Neural crest cell (in vitro differentiated cells): ENCODE measurements at places on chromosomes 2 and 18. TPM values are rescaled to one million over a fixed set of nuclear protein-coding genes. Genes with fewer than 3 reads are reported as not detected.

DNA sequence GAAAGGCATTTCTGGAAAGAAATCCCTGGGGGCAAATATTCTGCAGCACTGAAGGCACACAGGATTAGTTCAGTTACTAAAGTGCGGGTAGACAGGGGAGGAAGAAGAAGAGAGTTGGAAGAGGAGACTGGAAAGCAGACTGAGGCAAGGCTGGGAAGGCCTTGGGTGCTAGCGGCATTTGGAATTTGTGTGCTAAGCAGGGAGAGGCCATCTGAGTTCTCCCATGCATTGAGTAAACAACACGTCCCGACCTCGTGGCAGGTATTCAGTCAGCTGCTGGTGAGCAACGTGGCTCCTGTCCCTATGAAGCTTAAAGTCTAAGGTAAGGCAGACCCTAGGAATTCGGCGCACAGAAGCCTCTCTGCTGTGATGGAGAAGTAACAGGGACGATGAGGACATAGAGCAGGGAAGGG is 30.7 kb downstream of the ATP8B1 start:
- no peaks in the 10 kb centered on the region for H3K27me3 ChIP-seq
- no peak overlapping the region for H3K4me3 ChIP-seq
- no peak for DNase-seq
- H3K36me3 ChIP-seq, result no peaks in the 10 kb centered on the region

DNA sequence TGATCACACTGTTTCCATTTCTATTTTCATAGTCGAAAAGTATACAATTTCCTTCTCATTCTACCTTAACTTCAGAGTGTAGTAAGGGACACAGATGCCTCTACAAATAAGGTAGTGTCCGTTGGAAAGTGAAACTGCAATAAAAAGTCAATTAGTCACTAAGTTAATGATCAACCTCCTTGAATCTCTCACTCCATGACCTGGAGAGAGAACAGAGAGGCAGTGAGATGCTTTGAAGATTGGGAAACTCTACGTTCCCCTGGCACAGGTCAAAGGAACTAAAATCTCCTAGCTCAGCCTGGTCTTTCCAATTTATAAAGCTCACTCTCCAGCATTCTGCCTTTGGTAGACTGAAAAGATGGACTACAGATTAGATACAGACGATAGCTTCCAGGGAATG is 153.8 kb upstream of the ACAA2 start:
- H3K4me1 ChIP-seq, result peaks cover 3% of the 10 kb centered on the region
- no peak overlapping the region for H3K27ac ChIP-seq
- DNase-seq, result no peak
- no peaks in the 10 kb centered on the region for H3K36me3 ChIP-seq
- no peak overlapping the region for H3K4me3 ChIP-seq

DNA sequence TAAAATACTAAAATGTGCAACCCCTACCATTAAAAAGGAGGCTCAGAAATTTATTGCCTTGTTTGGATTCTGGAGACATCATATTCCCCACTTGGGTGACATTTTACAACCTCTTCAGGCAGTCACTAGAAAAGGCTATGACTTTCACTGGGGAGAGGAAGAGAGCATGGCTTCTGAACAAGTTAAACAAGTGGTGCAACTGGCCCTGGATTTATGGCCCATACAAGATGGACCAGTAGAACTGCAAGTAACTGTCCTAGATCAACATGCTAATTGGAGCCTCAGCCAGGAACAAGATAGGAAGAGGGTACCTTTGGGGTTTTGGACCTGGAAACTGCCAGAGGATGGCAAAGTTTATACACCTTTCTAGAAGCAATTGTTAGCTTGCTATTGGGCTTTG is 4.0 kb upstream of the DSG2 start:
- H3K4me3 ChIP-seq, result no peak overlapping the region
- DNase-seq, result no peak
- H3K27me3 ChIP-seq, result peaks cover 23% of the 10 kb centered on the region
- peaks cover 2% of the 10 kb centered on the region for H3K4me1 ChIP-seq
- H3K27ac ChIP-seq, result no peak overlapping the region
- no peaks in the 10 kb centered on the region for H3K36me3 ChIP-seq

DNA sequence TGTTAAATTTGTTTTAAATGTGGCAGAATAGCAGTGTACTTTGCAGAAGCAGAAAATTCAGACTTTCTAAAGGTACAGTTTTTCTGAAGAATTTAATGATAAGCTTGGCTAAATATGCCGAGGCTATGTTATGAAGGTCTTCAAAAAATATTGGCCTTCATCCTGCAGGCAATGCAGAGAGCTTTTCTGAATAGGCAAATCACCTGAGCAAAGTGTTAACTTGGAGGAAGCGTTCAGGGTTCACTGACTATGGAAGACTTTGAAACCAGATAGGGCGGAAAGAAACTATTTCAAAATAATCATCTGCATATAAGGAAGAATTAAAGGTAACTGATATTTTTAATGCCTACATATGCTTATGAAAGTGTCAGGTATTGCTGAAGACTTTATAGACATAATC is 133.7 kb upstream of the SETBP1 start:
- H3K27ac ChIP-seq, result no peak overlapping the region
- DNase-seq, result no peak
- H3K4me1 ChIP-seq, result peaks cover 9% of the 10 kb centered on the region
- H3K4me3 ChIP-seq, result no peak overlapping the region
- no peaks in the 10 kb centered on the region for H3K36me3 ChIP-seq

- no peaks in the 10 kb centered on the region for H3K36me3 ChIP-seq
- no peaks in the 10 kb centered on the region for H3K27me3 ChIP-seq
- no peak overlapping the region for H3K27ac ChIP-seq
- H3K4me1 ChIP-seq, result peaks cover 29% of the 10 kb centered on the region
- H3K4me3 ChIP-seq, result no peak overlapping the region
Observed at GRCh38 chr2:85799215-85799956, 45.6 kb downstream of the ATOH8 start.

DNA sequence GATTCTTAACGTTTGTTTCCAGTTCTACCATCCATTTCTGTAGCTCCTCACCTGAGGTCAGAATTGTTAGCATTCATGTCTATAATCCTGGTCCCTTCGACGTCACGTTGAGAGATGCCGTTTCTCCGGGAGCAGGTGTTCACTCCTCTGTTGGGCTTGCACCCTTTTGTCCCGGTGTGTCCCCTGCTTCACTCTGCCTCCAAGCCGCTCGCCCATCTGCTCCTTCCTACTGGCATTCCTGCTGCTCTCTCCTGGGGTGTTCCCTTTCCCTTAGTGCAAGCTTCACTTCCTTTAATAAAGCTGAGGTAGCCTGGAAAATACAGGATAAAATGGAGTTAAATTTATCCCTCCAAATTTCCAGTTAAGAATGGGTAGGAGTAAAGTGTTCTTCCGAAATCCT is 61.9 kb upstream of the CABYR start:
- no peak for DNase-seq
- H3K36me3 ChIP-seq, result peaks cover 19% of the 10 kb centered on the region
- peaks cover 11% of the 10 kb centered on the region for H3K4me1 ChIP-seq
- H3K4me3 ChIP-seq, result no peak overlapping the region
- no peaks in the 10 kb centered on the region for H3K27me3 ChIP-seq

DNA sequence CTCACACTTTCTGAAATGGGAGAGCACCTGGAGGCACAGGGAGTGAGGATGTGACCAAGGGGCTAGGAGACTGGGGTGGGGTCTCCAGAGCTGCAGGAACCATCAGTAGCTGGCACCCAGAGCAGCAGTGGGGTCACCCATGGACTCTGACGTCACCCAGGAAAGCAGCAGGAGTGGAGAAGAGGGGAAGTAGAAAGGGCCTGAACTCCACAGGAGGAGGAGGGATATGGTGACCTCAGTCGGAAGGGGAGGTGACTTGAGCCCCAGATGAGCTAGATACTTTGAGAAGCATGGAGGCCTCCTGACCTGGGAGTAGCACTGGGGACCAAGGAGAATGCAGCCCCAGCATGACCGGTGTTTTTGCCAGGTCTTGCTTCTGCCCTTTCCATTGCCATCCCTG is 8.8 kb downstream of the NMUR1 start:
- no peak overlapping the region for H3K4me3 ChIP-seq
- H3K4me1 ChIP-seq, result peaks cover 3% of the 10 kb centered on the region
- H3K36me3 ChIP-seq, result no peaks in the 10 kb centered on the region
- no peak overlapping the region for H3K27ac ChIP-seq
- peaks cover 2% of the 10 kb centered on the region for H3K27me3 ChIP-seq

GRCh38 chr18:27780061-27780745 is 396.7 kb downstream of the CDH2 start:
- H3K27me3 ChIP-seq, result no peaks in the 10 kb centered on the region
- no peak overlapping the region for H3K4me3 ChIP-seq
- H3K4me1 ChIP-seq, result peaks cover 16% of the 10 kb centered on the region
- no peaks in the 10 kb centered on the region for H3K36me3 ChIP-seq
- DNase-seq, result no peak
- no peak overlapping the region for H3K27ac ChIP-seq

DNA sequence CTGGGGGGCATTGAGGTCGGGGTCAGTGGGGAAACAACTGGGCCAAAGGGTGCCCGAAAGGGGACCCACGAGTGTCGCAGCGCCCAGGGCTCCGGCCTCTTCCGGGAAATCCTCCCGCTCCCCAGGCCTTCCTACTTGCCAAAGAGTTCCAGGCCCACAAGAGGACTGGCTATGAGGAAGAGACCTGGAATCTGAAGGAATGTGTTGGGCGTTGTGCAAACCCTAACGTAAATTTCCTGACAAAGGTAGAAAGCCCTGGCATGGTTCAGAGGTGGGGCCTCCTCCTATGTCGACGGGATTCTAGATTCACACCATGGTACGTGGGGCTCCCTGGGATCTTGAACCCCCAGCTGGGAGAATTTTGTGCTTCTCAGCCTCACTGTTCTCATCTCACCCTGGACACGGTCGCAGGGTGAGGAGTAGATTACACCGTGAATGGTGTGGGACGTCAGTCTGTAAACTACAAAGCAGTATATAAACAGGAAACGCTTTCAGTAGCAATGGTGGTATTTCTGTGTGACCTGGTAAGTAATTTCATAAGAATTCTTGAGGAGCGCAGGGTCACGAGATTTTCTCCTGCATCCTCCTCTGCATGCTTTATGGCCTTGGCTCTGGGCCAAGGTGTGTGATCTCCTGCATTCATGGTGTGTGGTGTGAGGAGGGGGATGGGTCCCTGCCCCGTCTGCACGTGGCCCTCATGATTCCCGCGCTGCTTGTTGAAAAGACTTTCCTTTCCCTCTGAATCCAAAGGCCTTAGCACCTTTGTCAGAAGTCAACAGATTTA is 868 bp downstream of the HSBP1L1 start:
- peaks cover 27% of the 10 kb centered on the region for H3K27me3 ChIP-seq
- DNase-seq, result no peak
- H3K4me3 ChIP-seq, result peak overlapping the region; percentile 14
- peaks cover 19% of the 10 kb centered on the region for H3K4me1 ChIP-seq
- H3K36me3 ChIP-seq, result peaks cover 6% of the 10 kb centered on the region

DNA sequence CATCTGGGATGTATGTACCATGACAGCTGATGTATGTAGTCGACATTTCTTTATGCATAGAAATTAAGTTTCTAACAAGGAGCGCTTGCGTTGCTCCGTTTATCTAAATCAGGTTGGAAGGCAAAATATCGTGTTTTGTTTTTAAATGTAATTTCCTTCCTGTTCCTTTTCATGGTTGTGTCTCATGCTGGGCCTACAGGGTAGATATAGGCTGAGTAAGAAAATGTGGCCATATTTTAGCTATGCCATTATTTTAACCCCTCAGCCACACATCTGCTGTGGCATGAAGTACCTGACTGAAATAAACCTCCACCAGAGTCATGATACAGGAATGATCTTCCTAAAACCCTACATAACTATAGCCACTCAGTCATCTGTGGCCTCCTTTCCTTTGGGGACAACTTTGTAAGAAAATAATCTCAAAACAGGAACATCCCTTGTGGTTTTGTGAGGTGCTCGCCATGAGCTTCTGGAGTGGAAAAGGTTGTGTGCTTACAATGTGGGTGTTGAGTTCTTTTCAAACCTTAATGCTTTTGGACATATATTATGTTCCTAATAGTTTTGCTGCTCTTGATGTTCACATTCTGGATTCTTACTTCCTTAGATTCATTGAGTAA is 214.3 kb downstream of the FAM210A start:
- H3K36me3 ChIP-seq, result peaks cover 3% of the 10 kb centered on the region
- no peak overlapping the region for H3K27ac ChIP-seq
- H3K4me3 ChIP-seq, result no peak overlapping the region
- H3K27me3 ChIP-seq, result peaks cover 2% of the 10 kb centered on the region
- DNase-seq, result no peak

- H3K36me3 ChIP-seq, result peaks cover 3% of the 10 kb centered on the region
- H3K27ac ChIP-seq, result no peak overlapping the region
- H3K27me3 ChIP-seq, result no peaks in the 10 kb centered on the region
- DNase-seq, result peak; percentile 26
Observed at GRCh38 chr2:7119132-7119835, 202.1 kb downstream of the RNF144A start.

DNA sequence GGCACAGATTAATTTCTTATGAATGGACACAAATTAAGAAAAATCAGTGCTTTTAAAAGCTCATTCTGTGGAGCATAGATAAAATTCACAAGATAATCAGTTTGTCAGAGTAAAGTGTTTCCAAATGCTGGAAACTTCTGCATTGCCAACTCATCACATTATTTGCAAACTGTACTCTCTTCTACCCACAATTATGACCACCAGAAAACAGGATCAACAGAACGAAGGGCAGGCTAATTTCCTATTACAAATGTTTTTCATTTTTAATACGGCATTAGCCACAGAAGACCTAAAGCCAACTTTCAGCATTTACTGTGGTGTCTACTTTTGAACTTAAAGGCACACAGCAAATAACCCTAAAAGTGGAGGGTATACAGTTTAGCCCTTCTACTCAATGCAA is 6.0 kb downstream of the IRS1 start:
- H3K4me3 ChIP-seq, result peak overlapping the region; percentile 84
- H3K27ac ChIP-seq, result no peak overlapping the region
- no peak for DNase-seq
- peaks cover 64% of the 10 kb centered on the region for H3K4me1 ChIP-seq

GRCh38 chr2:175605640-175606009 is 396.4 kb downstream of the LNPK start:
- no peaks in the 10 kb centered on the region for H3K27me3 ChIP-seq
- H3K27ac ChIP-seq, result no peak overlapping the region
- peaks cover 1% of the 10 kb centered on the region for H3K4me1 ChIP-seq
- H3K4me3 ChIP-seq, result no peak overlapping the region
- DNase-seq, result no peak
- peaks cover 4% of the 10 kb centered on the region for H3K36me3 ChIP-seq

GRCh38 chr2:95010126-95010525 is 15.4 kb upstream of the MAL start:
- no peaks in the 10 kb centered on the region for H3K27me3 ChIP-seq
- H3K27ac ChIP-seq, result no peak overlapping the region
- H3K4me3 ChIP-seq, result no peak overlapping the region
- DNase-seq, result no peak
- H3K36me3 ChIP-seq, result no peaks in the 10 kb centered on the region
- H3K4me1 ChIP-seq, result peaks cover 25% of the 10 kb centered on the region

- no peaks in the 10 kb centered on the region for H3K36me3 ChIP-seq
- no peak overlapping the region for H3K4me3 ChIP-seq
- no peak overlapping the region for H3K27ac ChIP-seq
- H3K4me1 ChIP-seq, result peaks cover 12% of the 10 kb centered on the region
Observed at GRCh38 chr18:37309059-37309458, 256.5 kb downstream of the CELF4 start.

GRCh38 chr2:18479947-18480369 is 80.5 kb downstream of the RDH14 start:
- H3K27me3 ChIP-seq, result peaks cover 3% of the 10 kb centered on the region
- H3K27ac ChIP-seq, result no peak overlapping the region
- no peak overlapping the region for H3K4me3 ChIP-seq
- no peak for DNase-seq

Gene KATNAL2
- total RNA-seq, result 7.7 and 8.7 TPM in 2 replicates

Gene DES
- total RNA-seq, result 0.28 TPM in 1 of 2 replicates, not detected in the other

Gene LINC00305
- total RNA-seq, result not detected in 2 replicates

Gene DCDC2C
- not detected in 2 replicates for total RNA-seq

Gene GMPPA
- 24.3 and 26.1 TPM in 2 replicates for total RNA-seq

Gene VSNL1
- total RNA-seq, result 1.7 and 2.1 TPM in 2 replicates

Gene FAM168B
- total RNA-seq, result 154 and 159 TPM in 2 replicates

Gene DYSF
- 2.2 and 2.4 TPM in 2 replicates for total RNA-seq

Gene MALL
- 0.79 and 1.1 TPM in 2 replicates for total RNA-seq
